ENCODE measurements at places on chromosomes 1 and 21.
A peak's percentile ranks its signal among the peaks of the same experiment; 100 is the strongest.

DNA sequence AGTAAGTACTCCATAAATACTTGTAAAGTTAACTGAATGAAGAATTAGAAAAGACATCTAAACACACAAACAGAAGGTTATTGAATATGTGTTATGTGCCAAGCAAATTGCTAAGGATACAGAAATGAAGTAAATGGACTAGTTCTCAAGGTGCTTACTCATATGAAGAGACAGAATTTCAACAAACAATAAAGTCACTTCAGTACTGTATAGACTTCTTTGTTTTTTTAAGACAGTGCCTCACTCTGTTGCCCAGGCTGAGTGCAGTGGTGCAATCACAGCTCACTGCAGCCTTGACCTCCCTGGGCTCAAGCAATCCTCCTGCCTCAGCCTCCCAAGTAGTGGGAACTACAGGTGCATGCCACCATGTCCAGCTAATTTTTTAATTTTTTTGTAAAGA lies 57.3 kb downstream of the SERBP1 start:
- DNase-seq = no peak

DNA sequence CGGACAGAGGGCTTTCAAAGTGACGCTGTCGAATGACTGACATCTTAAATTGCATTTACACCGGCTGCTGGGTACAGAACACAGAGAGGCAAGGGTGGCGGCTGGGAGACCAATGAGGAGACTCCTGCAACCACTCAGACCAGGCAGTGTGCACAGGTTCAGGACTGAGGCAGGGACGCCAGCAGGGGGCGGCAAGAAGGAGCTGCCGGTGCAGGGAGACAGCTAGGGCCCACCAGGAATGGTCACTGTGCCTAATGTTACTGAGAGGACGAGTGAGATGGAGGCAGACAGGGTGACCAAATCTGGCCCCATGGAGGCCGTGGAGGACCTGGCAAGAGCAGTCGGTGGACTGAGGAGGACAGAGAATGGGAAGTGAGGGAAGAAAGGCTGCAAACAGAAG lies 23.5 kb downstream of the GLIS1 start:
- no peak for DNase-seq

- DNase-seq = no peak
Measured at GRCh38 chr1:32759997-32760623, 57.0 kb downstream of the YARS1 start.

GRCh38 chr1:165549973-165550372 lies 6.2 kb downstream of the LRRC52 start:
- no peak for DNase-seq

DNA sequence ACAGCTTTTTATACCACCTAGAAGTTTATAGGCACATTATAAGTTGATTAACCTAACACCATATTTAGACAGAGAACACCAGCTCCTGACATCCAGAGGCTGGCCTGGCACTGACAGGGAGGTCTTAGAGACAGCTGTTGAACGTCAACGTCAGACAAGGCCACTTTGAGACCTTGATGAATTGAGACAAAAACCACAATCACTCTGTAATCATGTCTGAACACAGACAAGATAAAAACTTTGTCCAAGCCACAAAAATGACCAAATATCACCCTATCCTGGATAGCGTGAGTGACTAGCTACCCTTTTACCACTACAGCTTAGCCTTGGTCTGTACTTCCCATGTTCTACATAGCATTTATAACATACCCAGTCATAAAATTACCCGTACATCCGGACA lies 403.6 kb upstream of the CHRM3 start:
- DNase-seq = no peak

- no peak for DNase-seq
Measured at GRCh38 chr1:157152510-157152909, 14.3 kb upstream of the ETV3 start.

GRCh38 chr1:174974711-174975119 lies 25.0 kb upstream of the CACYBP start:
- DNase-seq = no peak

- DNase-seq = no peak
Measured at GRCh38 chr1:6686294-6686693, 15.3 kb downstream of the DNAJC11 start.

DNA sequence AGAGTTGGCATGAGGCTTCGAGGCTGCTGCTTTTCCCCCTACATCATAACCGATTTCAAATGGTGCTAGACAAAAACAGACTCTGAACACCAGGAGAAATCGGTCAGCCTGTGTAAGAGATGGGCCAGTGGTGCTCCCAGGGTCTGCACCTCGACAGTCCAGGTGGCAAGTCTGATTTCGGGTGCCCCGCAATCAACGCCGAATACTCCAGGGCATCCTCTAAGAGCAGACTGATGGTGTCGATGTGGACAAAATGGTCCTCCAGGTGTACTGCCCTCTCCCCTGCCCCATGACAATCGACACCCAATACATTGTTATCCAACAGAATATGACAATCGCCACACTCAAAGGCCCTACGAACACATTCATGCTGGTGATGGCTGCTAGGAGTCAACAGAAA lies 50.0 kb downstream of the CD46 start:
- DNase-seq = no peak

DNA sequence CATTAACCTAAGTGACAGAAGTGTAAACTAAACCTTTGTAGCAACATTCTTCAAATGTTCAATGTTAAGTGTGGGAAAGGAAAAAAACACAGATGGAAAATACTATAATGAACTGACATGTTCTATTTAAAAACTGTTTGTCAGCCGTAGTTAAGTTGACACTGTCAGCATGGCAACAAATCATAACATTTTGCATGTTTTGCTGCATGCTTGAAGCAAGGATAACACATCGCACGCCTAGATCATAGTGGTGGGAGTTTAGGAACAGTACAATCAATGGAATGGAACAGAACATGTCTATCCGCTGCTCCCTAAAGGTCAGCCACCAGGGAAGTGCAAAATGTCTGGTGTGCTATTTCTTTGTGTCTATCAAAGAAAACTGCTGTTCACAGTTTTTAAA lies 62.5 kb upstream of the ESRRG start:
- no peak for DNase-seq

GRCh38 chr1:205247130-205247921 lies 19.6 kb downstream of the TMCC2 start:
- DNase-seq = no peak

GRCh38 chr1:22729400-22729773 lies 18.7 kb downstream of the EPHB2 start:
- DNase-seq = no peak

GRCh38 chr1:32886004-32886827 lies at the start of gene HPCA:
Gene HPCA (plus strand): TSS chr1:32886491. CDS start chr1:32888899, 2,408 bp downstream.
- no peak for DNase-seq

DNA sequence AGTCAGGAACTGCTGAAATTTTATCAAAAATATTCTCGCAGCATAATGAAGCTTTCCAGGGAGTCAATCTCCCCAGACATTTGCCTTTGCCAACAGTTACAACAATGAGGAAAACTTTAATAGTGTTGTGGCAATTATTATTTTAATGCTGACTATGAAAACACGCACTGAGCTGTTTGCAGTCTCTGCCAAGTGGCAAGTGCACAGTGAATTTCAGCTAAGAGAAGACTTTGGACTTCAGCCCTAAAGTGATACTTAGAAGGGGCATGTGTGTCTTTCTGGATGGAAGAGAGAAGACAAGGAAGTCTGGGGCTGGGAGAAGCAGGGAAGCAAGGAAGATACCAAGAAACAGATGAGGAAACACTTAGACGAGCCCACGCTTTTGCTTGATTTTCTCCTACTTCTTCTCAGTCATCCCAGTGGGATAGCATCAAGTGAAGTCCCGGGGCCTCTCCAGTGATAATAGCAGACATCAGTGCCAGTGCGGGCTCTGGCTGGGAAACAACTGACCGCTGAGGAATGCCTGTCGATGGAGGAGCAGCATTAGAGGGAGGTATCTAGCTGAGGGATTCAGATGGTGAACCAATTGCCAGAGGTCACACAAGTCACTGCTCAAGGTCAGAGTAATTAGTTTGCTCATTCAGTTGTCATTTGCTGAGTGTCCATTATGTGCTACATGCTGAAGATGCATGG lies 196.3 kb downstream of the TTLL7 start:
- DNase-seq = no peak

DNA sequence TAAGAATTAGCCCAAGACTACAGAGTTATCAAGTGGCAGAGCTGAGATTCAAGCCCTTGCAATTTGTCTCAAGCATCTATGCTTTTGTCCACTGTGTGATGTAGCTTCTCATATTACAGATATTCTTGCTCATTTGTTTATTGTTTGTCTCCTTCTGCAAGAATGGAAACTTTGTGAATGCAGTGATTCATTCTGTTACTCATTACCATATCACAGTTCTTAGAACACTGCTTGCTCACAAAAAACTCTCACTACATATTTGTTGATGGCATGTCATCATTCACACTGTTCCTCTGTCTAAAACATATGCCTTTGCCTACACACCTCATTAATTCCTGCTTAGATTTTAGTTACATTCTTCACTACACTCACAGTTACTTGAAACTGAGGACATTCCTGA lies 1198.9 kb downstream of the PLA2G4A start:
- DNase-seq = no peak

DNA sequence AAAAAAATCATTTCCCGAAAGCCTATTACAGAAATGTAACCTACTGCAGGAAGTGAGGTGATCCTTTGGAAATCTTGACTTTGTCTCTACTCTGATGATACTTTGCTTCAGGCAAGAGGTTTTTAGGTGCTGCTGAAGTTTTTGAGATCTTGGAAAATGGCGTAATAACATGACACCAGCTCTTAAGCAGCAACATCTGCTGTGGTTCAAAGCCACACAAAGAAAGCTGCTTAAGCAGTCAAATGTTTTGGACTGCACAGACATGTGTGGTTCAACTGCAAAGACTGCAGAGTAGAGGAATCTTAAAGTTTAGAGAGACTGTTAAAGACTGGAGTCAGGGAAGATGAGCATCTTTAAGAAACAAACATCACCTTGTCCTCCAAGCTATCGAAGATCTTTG lies 139.0 kb downstream of the RASAL2 start:
- no peak for DNase-seq

- DNase-seq = no peak
Measured at GRCh38 chr1:85427849-85428248, 37.1 kb downstream of the DDAH1 start.

DNA sequence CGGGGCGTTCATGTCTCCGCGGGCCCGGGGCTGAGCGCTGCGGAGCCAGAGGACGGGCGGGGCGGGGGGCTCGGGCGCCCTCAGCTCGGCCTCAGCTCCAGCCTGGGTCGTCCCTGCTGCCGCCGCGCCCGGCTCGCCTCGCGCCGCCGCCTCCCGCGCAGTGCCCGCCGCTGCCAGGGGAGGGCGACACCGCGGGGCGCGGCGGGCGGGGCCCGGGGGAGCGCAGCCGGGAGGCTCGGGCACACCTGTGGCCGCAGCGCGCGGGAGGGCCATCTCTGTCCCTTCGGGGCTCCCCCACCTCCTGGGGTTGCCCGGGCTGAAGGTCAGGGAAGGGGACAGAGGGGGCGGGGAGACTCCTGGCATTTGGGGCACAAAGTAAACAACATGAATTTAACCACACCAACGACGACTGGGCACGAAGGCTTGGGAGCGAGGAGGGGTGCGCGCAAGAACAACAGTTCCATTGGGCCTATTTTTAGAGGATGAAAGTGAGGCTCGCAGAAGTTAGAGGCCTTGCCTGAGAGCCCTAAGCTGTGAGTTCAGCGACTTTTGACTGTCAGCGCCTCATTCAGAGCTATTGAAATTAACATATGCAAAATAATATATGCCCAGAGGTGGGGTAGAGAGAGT lies at the start of gene FAM131C:
Gene FAM131C, minus strand, starts transcription at position 162 of the 630 bp plus-strand sequence. CDS start 209 bp downstream, outside the sequence.
- peak; percentile 34 for DNase-seq

DNA sequence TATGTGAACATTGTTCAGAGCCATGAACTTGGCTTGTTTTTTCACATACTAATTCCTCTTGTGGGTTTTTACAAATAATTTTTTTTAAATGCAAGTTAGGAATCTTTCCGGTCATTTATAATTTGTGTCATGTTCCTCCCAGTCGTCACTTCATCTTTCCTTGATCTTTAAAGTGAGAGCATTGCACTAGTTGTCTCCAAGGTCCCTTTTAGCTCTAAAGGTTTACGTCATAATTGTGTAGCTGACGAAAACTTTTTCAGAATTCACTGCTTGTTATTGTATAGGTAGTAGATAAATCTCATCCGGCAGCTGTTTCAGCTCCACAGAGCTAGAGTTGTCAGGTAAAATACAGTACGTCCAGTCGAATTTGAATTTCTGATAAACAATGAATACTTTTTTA lies 33.6 kb downstream of the SOAT1 start:
- DNase-seq = no peak

GRCh38 chr1:192787914-192788585 lies 20.8 kb upstream of the RGS2 start:
- no peak for DNase-seq

DNA sequence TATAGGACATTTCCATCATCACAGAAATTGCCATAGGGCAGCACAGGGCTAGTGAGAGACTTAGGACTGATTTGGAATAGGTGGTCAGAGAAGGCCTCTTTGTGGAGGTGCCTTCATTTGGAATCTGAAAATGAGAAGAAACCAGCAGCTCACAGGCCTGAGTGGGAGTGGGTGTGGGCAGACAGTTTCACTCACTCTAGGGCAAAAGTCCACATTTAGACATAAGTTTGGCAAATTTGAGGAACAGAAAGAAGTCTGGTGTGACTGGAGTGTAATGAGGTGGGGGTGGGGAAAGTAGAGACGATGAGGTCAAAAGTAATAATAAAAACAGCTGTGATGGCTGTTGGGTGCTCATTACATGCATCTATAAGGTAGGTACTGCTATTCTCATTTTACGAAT lies 22.4 kb upstream of the BCAR3 start:
- no peak for DNase-seq

GRCh38 chr1:110003747-110004428 lies 19.3 kb downstream of the AHCYL1 start:
- peak; percentile 21 for DNase-seq

GRCh38 chr1:45629035-45629434 lies 5.2 kb upstream of the CCDC17 start:
- DNase-seq = no peak

- peak; percentile 88 for DNase-seq
Measured at GRCh38 chr1:904310-904950, 19.3 kb upstream of the SAMD11 start.

DNA sequence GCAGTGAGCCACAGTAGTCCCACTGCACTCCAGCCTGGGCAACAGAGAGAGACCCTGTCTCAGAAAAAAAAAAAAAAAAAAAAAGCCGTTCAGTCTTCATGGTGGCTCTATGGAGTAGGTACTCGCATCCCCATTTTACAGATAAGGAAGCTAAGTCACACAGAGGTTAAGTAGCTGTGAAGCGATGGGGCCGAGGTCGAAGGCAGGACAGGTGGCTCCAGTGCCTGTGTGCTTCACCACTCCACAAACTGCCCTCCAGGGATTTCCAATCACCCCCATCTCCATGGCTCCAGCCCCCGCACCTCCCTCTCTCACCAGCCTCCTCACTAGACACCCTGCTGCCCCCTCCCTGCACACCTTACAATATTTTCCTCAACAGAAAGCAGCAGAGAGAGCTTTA lies 61.9 kb downstream of the SYF2 start:
- DNase-seq = no peak

Measured in activated CD8-positive, alpha-beta memory T cell treated with anti-CD3 and anti-CD28 coated beads, Interleukin-2, amount 50 U/mL, for 4 hours (primary cell).